NAMALWA (cell line): ENCODE measurements at places on chromosomes 12 and 14.

GRCh38 chr14:47785058-47785457, 109.7 kb upstream of the MDGA2 start:
- DNase-seq: no peak

DNA sequence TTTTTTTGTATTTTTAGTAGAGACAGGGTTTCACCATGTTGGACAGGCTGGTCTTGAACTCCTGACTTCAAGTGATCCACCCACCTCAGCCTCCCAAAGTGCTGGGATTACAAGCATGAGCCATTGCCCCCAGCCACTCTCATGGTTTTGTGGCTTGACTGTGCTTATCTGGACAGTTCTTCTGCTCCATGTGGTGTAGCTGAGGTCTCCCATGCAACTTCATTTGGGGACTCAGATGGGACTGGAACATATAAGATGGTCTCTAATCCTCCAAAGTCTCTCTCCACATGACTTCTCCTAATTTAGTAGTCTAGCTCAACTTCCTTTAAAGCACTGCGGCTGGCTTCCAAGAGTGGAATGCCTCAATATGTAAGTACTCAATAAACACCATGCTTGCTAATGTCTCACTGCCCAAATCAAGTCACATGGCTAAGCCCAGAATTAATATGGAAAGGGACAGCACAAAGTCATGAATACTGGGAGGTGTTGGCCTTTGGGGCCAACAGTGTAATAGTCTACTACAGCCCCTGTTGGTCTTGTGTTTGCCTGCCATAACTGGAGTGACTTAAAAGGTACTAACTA, 7.4 kb downstream of the INHBC start:
- no peak for DNase-seq

DNA sequence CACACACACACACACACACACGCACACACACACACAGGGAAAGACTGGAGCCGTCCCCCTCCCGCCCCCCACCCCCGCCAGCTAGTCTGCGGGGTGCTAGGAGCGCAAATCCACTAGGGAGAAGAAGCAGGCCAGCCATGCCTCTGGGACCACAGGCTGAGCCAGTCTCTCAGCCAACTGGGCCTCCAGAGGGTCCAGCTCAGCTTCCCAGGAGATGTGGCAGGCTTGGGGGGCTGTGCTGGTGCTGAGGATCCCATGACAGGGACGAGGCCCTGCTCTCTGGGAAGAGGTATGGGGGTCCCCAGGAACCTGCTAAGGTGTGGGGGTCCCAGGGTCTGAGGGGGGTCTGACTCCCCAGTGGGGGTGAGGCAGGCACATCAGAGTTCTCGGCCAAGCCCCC, 133.5 kb downstream of the NCOR2 start:
- DNase-seq: no peak

DNA sequence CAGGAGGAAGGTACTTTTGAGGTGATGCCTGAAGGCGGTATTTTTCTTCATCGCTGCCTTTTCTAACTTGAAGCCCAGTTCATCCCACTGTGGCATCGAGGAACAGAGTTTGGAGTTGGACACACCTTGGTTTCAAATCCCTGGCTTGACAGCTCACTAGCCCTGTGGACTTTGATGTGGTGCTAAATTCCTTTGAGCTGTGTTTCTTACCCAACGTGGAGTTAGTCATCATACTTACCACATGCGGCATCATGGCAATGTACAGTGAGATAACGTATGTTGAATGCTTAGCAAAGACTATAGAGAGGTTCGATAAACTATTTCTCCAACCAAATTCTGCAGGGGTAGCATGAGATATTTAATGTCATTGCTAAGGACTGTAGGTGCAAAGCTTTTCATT, 3.4 kb downstream of the PLEKHG3 start:
- no peak for DNase-seq
